ENCODE measurements at places on chromosomes 6 and 20. TPM values are rescaled to one million over a fixed set of nuclear protein-coding genes. Genes with fewer than 3 reads are reported as not detected.
A peak's percentile ranks its signal among the peaks of the same experiment; 100 is the strongest.

DNA sequence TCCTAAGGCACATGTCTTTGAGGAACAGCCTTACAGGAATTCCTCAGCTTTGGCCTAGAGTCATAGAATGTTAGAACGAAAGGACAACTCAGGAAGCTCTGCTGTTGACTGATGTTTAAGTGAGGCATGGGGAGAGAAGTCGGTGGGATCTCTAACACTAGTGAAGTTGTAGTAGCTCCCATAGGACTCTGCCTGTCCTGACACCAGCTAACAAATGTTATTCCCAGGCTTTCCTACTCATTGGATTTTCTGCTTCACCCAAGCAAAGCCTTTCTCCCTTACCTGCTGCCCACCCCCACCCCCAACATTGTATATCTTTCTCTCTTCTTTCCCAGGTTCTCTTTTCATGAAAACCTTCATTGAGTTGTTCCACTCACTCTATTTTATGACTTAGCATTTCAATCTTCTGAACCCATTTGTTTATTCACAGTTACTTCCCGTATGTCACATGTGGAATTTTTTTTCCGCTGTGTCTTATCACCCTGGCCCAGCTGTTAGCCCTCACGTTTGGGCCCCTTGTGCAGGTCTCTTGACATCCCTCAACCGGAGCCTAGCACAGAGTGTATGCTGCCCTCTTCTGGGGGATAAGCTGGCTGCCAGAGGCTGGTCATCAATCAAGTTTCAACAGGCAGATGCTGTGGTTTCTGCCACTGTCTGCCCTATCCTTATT lies 39.2 kb upstream of the RNF8 start:
- peak; percentile 48 for DNase-seq

- peak; percentile 46 for DNase-seq
These were observed 166.3 kb downstream of the KCNQ5 start for GRCh38 chr6:72788188-72788587.

Gene HRH3
- not detected for total RNA-seq

DNA sequence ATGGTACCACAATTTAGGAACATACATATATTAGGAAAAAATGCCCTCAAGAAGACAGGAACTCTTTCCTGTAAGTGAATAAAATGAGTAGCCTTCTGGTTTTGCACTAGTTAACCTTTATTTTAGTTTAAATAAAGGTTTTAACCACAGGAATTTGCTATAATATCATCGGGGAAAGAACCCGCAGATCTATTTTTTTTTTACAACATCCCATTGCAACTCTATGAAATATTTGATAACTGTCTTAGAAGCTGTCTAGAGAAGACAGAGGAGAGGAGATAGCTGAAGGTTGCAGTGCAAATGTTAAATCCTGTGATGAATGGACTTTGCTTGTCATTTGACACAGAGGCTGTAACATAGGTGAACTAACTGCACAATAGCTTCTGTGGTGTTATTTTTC lies 69.5 kb downstream of the TINAG start:
- DNase-seq: peak; percentile 58

DNA sequence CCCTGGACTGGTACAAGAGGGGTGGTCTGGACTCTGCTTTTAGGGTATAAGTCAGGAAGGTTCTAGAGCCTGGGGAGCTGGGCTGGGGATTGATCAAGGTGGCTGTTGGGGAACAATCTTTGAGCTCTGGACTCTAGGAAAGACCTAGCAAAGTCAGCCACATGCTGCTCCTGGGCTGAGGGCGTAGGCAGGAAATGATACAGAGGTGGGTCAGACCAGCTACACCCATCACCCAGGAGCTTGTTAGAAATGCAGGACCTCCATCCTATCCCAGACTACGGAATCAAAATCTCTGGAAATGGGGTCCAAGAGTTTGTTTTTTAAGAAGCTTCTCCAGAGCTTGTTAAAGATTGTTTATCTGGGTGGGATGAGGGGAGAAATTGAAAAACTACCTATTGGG lies 9.4 kb downstream of the ADTRP start:
- DNase-seq: peak; percentile 60

GRCh38 chr6:73978330-73978729 lies 282.3 kb downstream of the CD109 start:
- DNase-seq: no peak

- no peak for DNase-seq
These were observed 54.7 kb downstream of the TRAF3IP2 start for GRCh38 chr6:111550953-111551352.

GRCh38 chr6:7112741-7113313 lies 5.1 kb downstream of the RREB1 start:
- DNase-seq: peak; percentile 88

DNA sequence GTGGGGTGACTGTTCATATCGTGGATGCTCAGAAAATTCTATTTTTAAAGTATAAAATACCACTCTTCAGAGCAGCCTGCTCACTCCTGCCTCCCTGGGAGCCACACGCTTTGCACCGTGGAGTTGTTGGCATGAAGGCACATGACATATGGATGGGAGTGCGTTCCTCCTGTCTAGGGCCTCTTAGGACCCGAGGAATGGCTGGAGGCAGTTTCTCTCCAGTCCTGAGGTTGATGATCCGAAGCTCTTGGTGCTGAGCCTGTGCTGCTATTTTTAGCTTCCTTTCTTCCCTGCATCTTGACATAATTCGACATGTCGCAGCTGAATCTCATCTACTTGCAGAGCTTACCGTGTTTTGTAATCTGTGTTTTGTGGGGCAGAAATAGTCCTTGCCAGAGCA lies 73.9 kb downstream of the PHACTR3 start:
- DNase-seq: no peak

Gene FILIP1
- total RNA-seq: not detected

DNA sequence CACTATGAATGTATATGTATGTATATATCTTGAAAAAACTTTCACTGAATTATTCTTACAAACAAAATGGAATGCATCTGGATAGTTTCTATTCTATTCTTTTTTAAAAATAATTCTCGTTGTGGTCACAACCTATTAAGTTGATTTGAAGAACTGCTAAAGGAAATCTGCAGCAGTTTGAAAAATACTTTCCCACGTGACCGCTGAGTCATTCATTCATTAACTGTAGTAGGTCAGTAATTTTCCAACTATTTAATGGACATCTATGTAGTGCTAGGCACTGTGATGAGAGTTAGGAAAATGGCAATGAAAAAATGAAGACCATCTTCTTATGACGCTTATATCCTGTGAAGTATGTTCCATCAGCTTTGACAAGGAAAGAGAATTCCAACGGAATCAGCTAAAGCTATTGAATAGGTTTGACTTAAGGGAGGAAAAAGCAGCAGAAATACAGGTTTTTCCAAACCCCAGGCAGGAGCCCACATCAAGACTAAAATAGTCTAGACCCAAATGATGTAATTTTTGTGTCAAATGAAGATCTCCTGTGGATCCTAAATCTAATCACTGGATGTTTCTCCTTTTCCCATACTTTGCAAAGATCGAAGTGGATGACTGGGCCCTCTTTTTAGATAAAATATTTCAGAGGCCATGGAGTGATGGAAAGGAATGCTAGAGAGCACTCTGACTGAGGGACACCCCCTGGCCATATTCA lies 4.1 kb upstream of the EFHC1 start:
- no peak for DNase-seq

DNA sequence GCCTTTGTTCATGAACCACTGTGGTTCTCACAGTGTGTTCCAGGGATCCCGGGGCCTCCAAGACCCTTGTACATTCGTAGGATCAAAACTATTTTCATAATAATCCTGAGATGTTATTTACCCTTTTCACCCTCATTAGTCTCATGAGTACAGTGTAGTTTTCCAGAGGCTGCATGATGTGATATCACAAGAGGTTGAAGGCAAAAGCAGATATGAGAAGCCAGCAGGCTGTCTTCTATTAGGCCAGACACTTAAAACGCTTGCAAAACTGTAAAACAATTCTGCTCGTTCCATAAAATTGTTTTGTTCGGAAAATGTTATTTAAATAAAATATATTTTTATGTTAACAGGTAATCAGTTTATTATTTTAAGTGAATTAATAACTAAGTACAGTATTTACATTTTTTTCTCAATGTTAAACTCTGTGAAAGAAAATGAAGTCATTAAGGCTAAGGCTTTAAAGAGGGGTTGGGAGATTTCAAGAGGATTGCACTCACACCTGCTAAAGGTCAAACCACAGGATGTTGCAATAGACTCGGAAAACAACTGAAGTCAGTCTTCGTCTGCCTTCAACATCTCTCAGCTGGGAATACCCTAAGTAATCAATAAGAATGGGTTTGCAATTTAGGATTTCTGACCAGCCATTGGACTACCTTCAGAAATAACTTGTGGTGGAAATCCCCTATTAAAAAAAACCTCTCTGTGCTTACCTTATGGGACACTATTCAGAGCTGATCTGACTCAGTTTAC lies 474.2 kb downstream of the KIF16B start:
- DNase-seq: peak; percentile 60

GRCh38 chr6:39065561-39065960 lies 17.0 kb downstream of the GLP1R start:
- no peak for DNase-seq

DNA sequence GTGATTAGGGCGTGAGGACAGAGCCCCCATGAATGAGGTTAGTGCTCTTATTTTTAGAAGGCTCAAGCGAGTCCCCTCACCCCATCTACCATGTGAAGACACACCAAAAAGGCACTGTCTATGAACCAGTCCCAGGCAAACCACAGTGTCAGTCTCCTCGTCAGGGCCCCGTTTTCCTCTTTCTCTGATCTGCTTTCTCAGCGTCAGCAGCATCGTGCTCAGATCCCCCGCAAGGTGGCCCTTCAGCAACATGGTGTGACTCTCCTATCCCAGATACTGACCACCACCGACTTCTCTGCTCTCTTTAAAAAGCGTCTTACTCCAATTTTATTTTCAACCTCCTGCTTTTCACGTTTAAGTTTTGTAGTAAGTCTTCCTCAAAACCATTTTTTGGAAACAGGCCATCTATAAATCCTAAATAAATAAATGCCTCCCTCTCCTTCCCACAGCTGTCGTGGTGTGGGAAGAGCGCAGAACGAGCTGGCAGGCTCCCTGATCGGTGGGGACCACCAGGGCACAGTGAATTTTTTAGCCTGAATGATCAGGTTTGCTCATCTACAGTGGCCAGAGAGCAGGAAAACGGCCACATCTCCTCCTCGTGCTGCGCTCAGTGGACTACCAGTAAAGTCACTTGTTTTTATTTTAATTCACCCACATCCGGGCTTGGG lies 113.1 kb downstream of the BMP7 start:
- no peak for DNase-seq

GRCh38 chr20:25226433-25227316 lies 21.2 kb upstream of the PYGB start:
- peak; percentile 23 for DNase-seq

DNA sequence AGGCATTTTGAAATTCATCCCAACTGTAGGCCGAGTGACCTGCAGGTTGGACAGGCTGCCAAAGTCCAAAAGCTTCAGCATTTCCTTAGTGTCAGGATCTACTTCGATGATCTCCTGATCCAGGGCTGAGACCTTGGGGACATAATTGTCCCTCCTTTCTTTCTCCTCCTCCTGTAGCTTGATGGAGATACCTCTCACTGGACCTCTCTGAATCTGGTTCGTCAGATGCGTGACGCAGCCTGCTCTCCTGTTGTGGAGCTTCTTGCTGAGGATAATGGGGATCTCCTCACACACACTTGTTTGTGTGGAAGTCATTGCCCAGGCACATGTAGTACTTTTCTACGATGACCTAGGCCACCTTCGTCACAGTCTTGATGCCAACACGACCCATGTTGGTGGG lies 1.5 kb upstream of the MAS1L start:
- DNase-seq: no peak

Gene RAB44
- not detected for total RNA-seq

DNA sequence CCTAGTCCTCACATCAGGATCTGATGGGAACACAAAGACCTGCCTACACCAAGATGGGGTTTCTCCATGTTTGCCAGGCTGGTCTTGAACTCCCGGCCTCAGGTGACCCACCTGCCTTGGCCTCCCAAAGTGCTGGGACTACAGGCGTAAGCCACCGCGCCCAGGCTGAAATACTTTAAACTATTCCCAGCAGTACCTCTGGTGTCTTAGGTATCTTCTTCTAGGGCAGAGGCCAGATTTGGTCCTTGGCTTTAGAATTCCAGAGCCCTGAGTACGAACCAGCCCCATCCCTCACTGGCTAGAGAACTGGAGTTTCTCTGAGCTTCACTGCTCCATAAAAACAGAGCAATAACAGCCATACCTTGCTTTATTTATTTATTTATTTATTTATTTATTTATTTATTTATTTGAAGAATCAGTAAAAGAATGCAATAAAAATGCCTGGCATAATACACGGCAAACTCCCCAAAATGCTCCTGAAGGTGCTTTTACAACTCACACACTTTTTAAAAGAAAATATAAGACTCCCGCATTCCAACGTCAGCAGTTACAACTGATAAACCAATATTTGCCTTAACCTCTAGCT lies 312.1 kb downstream of the TFAP2C start:
- DNase-seq: no peak

GRCh38 chr6:162177746-162178145 lies 549.8 kb downstream of the PRKN start:
- no peak for DNase-seq

GRCh38 chr6:31058128-31058894 lies 48.0 kb downstream of the MUC22 start:
- peak; percentile 97 for DNase-seq

Gene NKAIN4
- not detected for total RNA-seq

Gene HLA-G
- not detected for total RNA-seq

Gene PRR18
- total RNA-seq: not detected

GRCh38 chr6:55574556-55574955 lies 4.4 kb downstream of the HMGCLL1 start:
- no peak for DNase-seq

GRCh38 chr6:32623693-32624092 lies 13.5 kb upstream of the HLA-DQA1 start:
- DNase-seq: no peak

GRCh38 chr6:42779521-42779920 lies 2.3 kb upstream of the BICRAL start:
- DNase-seq: no peak

Gene SMOC2
- not detected for total RNA-seq

Gene RBM24
- 2.0 TPM for total RNA-seq

Data from PC-3 (cell line).